ENCODE measurements at places on chromosomes 12 and 14.

- no peak for DNase-seq
These were observed 497.0 kb downstream of the TMEM121 start for GRCh38 chr14:106023411-106023810.

GRCh38 chr14:72550513-72550912, 343.4 kb downstream of the DPF3 start:
- no peak for DNase-seq

DNA sequence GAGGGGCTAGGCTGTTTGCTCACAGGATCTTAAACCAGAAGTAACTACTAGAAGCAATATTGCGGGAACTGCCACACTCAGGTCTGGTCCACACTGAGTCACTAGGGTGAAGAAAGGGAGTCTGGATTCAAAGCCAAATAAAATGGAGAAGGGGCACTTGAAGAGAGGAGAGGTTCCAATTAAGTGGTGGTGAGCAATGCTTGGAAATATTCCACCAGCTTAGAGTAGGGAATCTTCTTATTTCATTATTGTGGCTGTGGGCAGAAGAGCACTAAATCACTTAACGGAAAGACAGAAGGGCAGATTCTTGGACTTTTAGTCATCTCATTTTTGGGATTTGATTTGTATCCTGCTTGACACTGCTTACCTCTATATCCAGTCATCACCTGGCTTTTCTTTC, 48.6 kb upstream of the PPP1R12A start:
- no peak for DNase-seq

GRCh38 chr12:11797317-11797913, 147.9 kb downstream of the ETV6 start:
- no peak for DNase-seq

DNA sequence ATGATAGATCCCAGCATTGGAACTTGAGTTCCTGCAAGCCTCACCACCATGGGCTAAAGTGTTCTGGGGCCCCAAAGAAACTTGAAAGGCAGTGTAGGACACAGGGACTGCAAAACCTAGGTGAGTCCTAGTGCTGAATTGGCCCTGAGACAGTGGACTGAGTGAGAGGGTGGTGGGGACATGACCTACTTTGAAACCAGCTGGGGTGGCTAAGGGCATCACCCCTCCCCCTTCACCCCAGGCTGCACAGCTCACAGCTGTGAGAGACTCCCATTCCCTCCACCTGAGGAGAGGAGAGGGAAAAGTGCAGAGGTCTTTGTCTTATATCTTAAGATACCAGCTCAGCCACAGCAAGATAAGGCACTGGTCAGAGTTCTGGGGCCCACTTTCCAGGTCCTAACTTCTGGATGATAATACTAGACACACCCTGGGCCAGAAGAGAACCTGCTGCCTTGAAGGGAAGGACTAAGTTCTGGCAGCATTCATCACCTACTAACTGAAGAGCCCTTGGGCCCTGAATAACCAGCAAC, 62.5 kb downstream of the MAPKAPK5 start:
- DNase-seq: no peak

- no peak for DNase-seq
These were observed 73.4 kb upstream of the EIF5 start for GRCh38 chr14:103260629-103261124.

Measured in stimulated activated CD4-positive, alpha-beta T cell treated with anti-CD3 and anti-CD28 coated beads, Interleukin-4, amount 100 ng/mL, for 1 hour (primary cell).